Inflammatory macrophage (primary cell): ENCODE measurements at places on chromosomes 12 and 14.

GRCh38 chr12:12121061-12121460 lies 50.3 kb downstream of the BCL2L14 start:
- no peak for DNase-seq

DNA sequence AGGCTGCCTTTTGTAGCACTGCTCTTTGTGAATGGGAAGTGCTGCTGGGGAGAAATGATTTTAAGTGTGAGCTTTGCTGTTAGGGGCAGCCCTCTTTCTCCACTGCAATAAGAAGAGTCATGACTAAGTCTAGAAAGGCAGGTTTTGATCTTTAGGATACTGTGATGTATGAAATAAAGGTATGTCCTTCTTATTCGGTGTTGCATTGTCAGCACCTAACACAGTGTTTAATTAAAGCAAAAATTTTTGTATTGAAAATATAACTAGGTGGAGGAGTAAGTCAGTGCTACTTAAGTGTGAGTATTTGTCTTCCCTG lies 81.5 kb downstream of the ETV6 start:
- no peak for DNase-seq

DNA sequence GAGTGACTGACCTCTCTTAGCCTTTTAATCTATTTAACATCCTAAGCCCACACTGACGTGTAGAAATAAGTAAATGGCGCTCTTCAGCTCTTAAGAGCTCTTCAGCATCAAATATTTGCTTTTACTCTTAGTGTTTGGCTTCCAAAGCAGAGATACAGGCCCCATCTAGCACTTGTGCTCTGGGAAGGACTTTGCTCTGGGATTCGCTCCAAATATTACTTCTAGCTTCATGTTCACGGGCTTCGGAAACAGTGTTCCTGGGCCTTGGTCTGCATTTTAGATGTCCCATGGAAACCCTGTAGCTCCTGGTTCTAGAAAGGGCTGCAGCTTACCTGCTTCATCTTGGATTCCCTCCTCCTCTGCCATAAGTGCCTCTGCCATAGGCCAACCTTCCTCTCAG lies 2.7 kb upstream of the NKX2-8 start:
- DNase-seq = no peak

DNA sequence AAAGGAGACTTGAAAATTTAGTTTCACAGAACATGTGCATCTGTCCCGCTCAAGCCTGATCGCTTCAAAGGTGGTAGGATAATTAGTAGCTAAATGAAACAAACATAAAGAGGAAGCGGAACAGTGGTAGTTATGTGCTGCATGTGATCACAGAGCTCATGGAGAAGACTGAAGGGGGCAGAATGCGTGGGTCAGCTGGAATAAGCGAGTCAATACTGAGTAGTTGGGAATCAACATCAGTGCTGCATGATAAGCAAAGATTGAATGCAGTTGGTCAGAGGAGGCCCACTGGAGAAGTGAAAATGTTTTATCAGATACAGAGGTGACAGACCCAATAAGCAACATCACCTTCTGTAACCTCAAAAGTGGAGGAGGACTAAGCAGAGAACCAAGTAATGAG lies 95.1 kb upstream of the RFX4 start:
- no peak for DNase-seq

DNA sequence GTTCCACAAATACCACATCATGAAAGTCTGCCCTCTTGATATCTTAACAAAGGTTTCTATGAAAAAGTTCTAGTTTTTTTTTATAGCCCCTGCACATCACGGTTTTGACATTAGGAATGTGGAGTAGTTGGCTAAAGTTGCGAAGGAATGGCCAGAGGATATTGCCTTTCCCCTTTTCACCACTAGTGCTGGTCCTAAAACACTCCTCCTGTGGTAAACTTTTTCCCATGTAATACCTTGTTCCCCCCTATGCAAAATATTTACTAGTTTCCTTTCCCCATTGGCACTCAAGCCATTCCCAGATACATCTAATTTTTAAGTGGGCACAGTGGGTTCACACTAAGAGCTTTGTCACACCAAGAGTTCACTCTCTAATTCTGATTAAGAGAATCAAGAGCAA lies 33.4 kb downstream of the R3HDM2 start:
- no peak for DNase-seq

DNA sequence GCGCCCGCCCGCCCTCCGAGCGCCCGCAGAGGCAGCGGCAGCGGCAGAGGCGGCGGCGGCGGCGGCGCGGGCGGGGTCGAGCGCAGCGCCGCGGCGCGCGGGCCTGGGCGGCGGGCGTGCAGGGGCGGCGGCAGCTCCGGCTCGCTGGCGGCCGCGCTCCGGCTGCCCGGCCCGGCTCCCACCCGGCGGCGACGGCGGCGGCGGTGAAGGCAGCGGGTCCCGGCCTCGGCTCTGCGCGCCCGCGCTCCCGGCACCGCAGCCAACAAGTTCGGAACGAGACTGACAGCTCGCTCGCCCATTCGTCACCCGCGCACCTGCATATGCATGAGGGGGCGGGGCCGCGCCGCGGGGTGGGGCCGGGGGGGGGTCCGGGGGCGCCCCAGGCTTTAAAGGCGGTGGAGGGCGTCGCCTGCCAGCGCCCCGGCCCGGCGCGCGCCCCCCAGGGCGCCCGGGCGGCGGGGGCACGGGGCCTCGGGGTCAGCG lies at the start of gene JAG2:
Gene JAG2, minus strand, starts transcription at position 281 of the 483 bp plus-strand sequence. CDS start 356 bp downstream, outside the sequence.
- DNase-seq = no peak

- no peak for DNase-seq
These were observed 186.0 kb upstream of the HMGA2 start for GRCh38 chr12:65638324-65638723.

DNA sequence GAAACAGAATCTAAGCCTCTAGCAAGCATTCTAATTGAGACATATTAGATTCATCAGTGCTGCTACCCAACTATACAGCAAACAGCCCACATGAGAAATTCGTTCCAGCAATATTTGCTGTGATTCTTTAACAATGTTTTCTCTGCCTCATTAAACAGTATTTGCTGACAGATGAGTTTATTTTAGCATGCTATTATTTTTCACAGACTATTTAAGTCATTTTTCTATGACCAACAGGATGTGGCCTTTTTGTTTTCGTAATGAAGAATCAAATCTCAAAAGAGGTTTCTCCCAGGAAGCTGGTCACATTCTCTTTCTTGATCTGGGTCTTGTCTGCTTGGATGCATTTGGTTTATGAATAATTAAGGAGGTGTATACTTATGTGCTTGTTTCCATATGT lies 23.2 kb upstream of the SERPINA12 start:
- no peak for DNase-seq

GRCh38 chr12:109952160-109952858 lies 43.9 kb downstream of the GIT2 start:
- peak; percentile 75 for DNase-seq

GRCh38 chr12:30719060-30719459 lies 23.4 kb upstream of the IPO8 start:
- DNase-seq = no peak

GRCh38 chr12:130153803-130154202 lies 8.5 kb upstream of the FZD10 start:
- DNase-seq = no peak
